ENCODE measurements at places on chromosomes 7 and 10.
A peak's percentile ranks its signal among the peaks of the same experiment; 100 is the strongest.

GRCh38 chr7:117216436-117217069 is 106.3 kb downstream of the WNT2 start:
- no peak for DNase-seq

DNA sequence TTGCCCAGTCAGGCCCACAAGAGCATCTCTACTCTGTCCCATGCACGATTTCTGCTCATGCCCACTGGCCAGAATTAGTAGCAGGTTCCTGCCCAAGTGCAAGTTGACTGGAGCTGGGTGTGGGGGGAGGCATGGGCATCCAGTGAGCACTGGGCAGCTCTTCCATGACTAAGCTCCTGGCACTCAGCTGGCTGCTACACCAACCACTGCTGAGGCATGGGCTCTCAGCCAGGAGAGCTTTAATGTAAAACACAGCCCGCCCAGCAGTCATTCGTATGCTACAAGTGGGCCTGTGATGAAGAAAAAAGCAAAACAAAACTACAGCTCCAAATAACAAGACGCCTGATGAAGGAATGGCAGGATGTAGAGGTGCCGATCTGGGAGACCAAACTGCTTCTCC is 335.4 kb upstream of the PFKP start:
- DNase-seq = no peak

GRCh38 chr10:35327790-35328403 is 8.4 kb upstream of the CCNY start:
- no peak for DNase-seq

DNA sequence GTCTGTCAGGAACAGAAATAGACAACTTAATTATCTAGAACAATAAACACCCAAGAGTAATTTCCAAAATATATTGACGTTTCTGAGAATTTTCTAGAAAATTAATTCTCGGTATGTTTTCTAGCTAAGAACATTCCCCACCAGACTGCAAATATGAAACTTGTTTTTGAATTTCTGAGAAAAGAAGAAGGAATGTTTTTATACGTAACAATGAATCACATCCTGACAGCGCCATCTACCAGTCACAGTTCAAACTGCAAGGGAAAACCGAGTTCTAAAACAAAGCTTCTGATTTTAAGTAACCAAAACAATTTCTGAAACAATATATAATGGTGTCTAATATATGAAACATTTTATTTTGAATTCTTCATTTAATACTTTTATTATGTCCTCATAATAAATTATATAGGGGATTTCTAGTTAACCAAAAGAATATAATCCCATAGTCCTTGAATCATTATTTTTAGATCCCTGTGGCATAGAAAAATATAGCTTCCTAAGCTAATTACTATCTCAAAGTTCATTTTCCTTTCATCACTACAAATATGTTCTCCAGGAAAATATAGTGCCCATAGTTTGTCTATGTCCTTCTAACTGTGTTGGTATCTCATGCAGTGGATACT is 34.5 kb upstream of the MEOX2 start:
- no peak for DNase-seq

DNA sequence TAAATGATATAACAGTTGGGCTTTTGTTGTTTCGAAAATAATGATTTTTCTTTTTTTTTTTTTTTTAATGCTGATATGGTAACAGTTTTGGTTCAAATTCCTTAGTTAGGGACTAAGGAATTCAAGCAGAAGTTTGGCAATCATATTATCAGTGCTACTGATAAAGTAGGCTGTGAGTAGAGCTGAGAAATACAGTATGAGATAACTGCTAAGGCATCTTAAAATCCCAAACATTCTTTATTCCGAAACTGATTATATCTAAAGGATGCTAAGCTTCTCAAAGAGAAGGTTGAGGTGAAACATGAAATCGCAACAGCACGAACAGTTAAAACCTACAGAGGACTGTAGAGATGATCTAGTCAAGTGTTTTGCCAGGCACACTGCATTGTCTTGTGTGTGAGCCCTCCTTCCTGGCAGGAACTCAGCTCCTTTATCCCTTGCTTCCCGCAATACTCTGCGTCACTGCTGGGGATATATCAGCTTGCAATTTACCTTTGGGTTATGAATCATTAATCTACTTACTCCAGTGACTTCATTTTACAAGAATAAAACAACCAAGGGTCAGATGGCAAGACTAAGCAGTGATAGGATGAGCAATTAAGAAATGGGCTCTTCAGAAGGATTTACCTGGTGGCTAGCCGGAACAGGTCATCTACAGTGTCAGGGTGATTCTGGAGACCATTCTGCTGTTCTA is 36.7 kb downstream of the IRF5 start:
- no peak for DNase-seq

DNA sequence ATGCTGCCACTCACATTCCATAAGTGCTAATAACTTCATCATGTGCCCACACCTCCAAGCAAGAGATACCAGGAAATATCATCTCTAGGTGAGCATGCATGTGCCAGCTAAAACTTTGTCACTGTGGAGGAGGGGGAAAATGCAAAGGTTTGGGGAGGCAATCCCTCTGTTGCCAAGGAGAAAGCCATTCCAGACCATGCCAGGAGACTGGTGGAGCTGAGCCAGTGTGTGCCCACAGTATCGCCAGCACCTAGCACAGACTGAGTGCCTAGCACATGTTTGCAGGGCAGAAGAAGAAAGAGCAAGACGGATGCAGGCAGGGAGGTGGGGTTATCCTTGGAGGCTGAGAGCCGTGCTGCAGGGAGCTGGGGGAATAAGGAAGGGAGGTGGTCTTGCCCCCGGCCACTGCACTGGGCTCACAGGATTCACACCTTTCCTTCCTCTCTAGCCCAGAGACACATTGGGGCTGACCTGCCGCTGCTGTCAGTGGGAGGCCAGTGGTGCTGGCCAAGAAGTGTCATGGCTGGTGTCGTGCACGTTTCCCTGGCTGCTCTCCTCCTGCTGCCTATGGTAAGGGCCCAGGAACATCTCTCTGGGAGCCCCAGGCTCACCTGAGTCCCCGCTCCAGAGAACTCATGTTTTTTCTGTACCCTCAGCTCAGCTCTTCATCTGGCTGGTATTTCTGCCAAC is 10.8 kb downstream of the ADCYAP1R1 start:
- no peak for DNase-seq

DNA sequence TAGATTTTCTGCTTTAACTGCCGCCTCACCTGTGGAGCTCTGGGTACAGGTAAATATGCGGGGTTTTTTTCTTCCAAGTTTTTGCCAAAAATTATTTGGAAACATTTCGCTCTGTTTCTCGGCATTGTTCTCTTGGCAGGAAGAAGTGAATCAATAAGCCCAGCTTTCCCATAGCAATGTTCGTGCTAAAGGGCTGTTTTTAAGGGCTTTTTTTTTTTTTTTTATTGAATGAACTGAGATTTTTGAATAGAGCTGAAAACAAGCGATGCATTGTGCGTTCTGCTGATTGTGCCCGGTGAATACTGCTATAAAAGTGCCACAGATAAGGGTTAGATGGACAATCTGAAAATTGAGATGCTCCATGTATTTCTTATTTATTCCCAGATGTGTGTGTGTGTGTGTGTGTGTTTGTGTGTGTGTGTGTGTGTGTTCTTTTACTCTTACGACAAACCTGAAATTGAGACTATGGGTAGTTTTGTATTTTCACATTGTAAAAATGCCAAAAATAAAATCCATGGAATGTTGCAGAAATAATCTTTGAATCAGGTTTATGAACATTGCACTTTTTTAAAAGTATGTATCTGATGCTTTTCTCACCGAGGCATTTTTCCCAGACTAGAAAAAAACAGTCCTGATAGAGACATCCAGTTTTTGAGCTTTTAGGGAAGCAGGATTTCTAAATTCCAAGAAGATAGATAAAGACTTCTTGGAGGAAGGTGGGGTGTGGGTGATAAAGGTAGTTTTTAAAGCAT is 30.5 kb downstream of the KIAA1217 start:
- DNase-seq = no peak

GRCh38 chr7:140439359-140439758 is 35.5 kb downstream of the RAB19 start:
- no peak for DNase-seq

GRCh38 chr7:55140941-55141278 is 122.1 kb downstream of the EGFR start:
- DNase-seq = no peak

GRCh38 chr7:39621261-39621660 is 2.1 kb upstream of the RALA start:
- no peak for DNase-seq

GRCh38 chr10:127561647-127562046 is 12.5 kb downstream of the NPS start:
- no peak for DNase-seq

GRCh38 chr7:66426332-66426731 is 202.3 kb upstream of the KCTD7 start:
- DNase-seq = no peak

GRCh38 chr7:94357076-94357475 is 37.6 kb upstream of the COL1A2 start:
- DNase-seq = no peak

- no peak for DNase-seq
Measured at GRCh38 chr10:122544493-122544892, 16.1 kb upstream of the DMBT1 start.

- DNase-seq = peak; percentile 47
Measured at GRCh38 chr10:110209926-110210673, 2.7 kb downstream of the MXI1 start.

GRCh38 chr7:106757846-106758245 is 96.9 kb upstream of the CCDC71L start:
- no peak for DNase-seq

Data from stimulated activated CD4-positive, alpha-beta T cell treated with anti-CD3 and anti-CD28 coated beads, TNF-alpha, amount 100 ng/mL, for 24 hours (primary cell).